ENCODE measurements at places on chromosomes 11 and 22.

GRCh38 chr22:19367763-19368367 is 63.7 kb downstream of the HIRA start:
- DNase-seq: no peak

DNA sequence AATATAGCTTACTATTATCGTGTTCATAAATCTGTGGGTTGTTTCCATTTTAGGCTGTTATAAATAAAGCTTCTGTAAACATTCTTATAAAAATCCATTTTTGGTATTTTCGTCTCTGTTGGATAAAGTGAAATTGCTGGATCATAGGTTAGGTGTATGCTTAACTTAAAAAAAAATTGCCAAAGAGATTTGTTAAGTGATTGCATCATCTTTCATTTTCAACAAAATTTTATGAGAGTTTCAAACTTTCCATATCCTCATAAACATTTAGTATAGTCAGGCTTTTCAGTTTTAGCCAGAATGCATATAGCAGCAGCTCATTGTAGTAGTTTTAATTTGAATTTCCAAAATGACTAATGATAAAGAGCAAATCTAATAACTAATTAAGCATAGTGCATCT is 146.7 kb upstream of the CNTN5 start:
- DNase-seq: no peak

DNA sequence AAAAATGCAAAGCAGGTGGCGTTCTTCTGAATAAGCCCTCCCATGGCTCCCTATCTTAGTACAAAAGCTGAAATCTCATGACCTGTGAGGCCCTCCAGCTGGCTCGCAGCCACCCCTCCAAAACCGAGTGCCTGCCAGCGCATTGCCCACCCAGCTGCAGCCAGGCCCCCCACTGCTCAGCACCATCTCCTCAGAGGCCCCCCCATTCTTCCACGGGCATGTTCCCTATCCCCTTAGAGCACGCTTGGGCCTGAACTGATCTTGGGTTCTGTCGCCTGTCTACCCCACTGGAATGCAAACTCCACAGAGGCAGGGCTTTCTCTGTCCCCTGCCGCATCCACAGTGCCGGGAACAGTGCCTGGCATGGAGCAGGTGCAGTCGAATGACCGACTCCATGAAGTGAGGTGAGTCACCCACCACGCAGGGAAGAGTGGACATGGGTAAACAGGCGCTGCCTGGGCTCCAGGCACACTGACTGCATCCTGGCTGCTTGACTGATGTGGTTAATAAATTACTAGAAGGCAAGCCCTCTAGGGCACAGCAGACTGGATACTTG is 11.3 kb upstream of the EFCAB6 start:
- no peak for DNase-seq

- no peak for DNase-seq
Measured at GRCh38 chr11:68935066-68935465, 31.4 kb downstream of the IGHMBP2 start.

GRCh38 chr11:88813233-88813915 is 252.4 kb downstream of the GRM5 start:
- no peak for DNase-seq

DNA sequence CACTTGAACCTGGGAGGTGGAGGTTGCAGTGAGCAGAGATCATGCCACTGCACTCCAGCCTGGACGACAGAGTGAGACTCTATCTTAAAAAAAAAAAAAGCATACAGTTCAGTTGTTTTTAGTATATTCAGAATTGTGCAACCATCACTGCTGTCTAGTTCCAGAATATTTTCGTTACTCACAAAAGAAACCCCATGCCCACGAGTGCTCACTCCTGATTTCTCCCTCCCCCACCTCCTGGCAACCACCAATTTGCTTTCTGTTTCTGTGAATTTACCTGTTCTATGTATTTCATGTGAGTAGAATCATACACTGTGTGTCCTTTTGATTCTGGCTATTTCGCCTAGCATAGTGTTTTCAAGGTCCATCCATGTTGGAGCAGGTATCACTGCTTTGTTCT is 24.8 kb downstream of the PTPRJ start:
- DNase-seq: peak; percentile 69

DNA sequence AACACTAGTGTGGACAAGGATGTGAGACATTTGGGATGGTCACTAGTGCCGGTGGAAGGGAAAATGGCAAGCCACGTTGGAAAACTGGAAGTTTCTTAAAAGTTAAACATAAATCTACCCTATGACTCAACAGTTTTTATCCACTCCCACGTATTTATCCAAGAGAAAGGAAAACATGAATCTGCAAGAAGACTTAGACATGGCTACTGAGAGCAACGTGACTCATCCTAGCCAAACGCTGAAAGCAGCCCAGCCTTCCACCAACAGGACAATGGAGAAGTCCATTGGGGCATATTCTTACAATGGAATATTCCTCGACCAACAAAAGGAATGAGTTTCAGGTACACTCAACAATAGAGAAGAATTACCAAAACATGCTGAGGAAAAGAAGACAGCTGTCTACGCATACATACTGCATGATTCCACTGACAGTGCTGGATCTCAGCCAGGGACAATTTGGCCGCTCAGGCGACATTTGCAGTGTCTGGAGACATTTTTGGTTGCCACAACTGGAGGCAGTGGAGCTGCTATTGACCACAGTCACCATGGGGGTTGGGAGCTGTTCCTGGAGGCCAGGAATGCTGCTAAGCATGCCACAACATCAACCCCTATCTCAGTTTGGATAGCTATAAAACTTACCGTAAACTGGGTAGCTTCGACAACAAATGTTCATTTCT is 21.2 kb downstream of the SYT13 start:
- DNase-seq: no peak

- DNase-seq: no peak
Measured at GRCh38 chr11:77370217-77370616, 68.7 kb upstream of the GDPD4 start.

DNA sequence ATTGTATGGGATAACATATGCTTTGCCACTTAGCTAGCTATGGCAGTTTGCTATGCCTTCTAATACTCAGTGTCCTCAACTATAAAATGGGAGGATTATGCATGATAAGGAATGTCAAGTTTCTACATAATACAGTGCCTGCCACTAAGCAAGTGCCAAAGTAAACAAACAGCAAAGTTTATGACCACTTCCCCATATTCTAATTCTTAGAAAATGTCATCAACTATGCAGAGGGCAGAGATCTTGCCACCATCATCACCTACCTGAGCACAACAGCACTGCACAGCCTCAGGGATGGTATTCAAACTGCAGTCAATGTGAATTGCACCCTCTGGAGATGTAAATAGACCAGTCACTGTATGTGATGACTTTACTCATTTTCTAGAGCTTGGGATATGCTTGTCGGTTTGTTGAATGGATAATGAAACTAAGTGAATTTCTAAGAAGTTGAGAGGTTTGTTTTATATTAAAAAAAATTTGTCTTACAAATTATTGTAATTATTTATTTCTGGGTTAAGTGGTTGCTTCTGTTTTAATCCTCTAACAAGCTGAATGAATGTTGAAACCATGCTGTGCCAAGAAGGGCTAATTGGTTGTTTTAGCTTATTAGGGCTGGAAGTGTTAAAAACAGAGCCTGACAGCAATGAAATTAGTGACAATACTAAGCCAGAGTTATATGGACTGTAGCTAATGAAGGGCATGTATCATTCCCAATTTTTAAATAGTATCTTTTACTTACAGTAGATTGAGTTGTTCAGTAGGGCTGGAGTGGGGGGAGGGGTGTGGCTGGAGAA is 398.4 kb downstream of the CNTN5 start:
- DNase-seq: no peak

GRCh38 chr11:116792869-116793771 is 1.4 kb upstream of the APOA5 start:
- no peak for DNase-seq

- no peak for DNase-seq
Measured at GRCh38 chr22:41556561-41556960, 4.2 kb upstream of the CSDC2 start.

DNA sequence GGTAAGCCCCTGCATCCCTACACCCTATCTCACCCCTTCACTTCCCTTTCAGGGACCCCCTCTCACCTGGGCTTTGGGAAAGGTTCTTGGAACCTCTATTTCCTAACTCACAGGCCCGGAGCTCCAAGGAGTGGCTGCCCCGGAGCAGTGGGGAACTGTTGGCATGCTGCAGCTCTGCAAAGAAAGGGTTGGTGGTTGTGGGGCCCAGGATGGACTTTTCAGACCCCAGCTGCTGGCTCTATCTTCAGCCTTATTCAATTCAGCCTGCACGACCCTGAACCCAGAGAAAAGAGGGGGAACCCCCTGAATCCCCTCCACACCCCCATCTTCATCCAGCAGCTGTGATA is 10.0 kb downstream of the ROBO4 start:
- DNase-seq: no peak

DNA sequence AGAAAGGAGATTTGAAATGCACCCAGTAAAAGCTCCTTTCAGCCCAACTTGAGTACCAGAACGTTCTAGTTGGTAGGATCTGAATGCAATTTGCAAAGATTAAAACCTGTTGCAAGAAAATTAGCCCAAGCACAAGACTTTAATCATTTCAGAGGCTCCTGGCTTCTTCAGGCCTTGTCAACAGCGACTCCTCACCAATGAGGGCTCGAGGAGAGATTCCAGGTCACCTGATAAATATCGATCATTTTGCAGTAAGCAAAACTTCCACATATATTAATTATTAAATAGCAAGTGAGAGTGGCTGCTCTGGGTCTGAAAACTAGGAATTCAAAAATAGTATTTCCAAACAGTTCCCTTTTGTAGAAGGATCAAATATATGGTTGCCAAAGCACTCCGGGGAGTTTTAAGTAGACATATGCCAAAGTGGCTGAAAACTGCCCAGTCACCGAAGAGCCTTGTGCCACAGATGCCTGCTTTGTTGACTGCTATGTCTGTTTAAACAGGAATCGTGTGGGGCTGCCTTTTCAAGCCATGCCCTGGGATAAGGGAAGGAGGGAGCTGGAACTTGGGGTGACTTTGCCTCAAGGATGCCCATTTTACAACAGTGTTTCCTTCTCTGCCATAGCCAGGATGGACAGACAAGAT is 64.0 kb downstream of the CSNK2A3 start:
- no peak for DNase-seq

- DNase-seq: no peak
Measured at GRCh38 chr11:27599217-27599616, 92.6 kb upstream of the LIN7C start.

DNA sequence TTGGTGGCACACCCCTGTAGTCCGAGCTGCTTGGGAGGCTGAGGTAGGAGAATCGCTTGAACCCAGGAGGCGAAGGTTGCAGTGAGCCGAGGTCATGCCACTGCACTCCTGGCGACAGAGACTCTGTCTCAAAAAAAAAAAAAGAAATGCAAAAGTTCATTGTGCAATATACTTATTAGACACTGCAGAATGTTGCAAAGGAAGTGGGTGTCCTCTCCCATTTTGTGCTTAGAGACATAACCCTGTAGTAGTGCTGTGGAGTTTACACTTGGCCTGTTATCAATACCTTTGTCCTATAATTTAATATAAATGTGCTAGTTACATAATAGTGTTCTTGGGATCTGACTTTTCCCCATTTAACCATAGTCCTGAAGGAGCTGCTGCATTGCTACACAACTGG is 9.4 kb downstream of the BCL2L13 start:
- DNase-seq: no peak

DNA sequence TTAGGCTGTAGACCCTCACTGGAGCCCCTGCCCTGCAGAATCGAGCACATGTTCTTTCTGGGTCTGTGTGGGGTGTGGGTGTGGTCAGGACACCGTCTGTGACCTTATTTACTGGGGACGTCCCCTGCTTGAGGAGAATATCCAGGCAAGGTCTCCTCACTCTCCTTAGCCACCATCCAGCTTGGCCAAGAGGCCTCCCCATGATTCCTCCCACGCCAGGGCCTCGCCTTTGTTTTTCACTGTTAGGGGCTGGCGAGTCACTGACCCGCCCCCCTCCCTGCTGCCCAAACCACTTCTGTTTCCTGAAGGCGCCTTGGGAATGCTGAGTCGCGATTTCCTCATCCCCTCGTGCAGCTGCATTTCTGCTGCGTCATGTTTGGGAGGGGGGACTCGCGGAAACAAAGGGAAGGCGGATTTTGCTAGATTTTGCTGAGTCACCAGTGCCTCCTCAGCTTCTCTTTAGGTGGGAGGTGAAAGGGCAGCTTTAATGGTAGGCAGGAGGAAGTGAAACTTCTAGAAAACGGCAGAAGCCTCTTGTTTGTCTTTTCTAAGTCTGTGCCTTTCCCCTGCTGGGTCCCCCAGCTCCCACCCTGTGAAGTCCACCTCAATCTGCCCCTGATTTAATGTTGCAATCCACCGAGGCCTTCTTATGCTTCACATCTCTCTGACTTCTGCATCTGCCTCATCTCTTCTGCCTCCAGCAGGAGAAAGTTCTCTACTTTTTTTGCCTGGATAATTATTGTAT is 4.0 kb upstream of the HMOX1 start:
- DNase-seq: peak; percentile 70

DNA sequence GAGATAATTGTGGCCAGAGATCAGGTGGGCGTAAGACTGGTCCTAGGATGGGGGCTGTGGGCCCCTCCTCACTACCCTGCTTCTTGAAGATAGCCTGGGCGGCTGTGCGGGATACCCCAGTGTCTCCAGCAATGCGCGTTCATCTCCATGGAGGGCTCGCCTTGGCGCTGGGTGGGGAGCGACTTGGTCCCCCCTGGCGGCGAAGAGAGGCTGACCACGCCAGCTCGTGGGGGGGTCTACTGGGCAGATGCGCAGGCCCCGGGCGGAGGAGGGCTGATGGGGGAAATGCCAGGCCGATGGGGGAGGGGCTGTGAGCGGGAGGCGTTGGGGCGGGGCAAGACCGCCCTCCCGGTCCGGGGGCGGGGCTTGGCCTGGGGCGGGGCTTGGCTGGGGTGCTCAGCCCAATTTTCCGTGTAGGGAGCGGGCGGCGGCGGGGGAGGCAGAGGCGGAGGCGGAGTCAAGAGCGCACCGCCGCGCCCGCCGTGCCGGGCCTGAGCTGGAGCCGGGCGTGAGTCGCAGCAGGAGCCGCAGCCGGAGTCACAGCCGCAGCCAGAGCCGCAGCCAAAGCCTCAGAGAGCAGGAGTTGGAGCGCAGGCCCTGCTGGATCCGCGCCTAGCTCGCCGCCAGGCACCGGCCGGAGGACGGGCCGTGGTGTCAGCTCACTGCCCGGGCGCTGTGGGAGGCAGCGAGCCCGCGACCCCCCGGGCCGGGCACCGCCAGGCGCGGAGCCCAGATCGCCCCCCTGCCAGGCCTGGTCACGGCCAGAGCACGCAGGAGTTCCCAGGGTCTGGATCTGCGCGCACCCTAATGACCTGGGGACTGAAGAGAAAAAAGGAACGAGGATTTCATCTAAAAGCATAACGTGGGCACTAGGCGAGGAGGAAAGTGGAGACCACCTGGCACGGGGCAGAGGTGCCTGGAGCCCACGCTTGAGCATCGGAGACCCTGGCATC is at the start of gene SLC35E4:
SLC35E4 (plus strand) TSS at position 509 of the 953 bp plus-strand sequence. CDS start 670 bp downstream, outside the sequence.
- DNase-seq: peak; percentile 98

DNA sequence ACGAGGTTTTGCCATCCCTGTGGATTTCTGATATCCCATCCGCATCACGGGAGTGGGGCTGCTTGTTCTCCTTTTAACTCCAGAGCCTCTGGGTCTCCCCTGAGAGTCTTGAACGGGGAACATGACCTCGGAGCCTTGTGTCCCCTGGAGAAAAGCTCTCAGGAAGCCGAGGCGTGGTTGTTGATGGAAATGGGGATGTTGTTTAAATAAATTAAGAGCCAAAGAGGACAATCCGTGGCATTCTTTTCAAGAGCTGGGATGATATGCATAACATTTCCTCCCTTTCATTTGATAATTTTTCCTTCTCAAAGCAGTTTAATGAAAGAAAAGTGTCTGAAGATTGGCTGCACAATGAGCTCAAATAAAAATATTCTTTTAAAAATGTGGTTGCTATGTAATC is 14.2 kb downstream of the TSPAN18 start:
- no peak for DNase-seq

GRCh38 chr22:31062566-31063230 is 18.4 kb upstream of the SMTN start:
- DNase-seq: no peak

Data from activated CD4-positive, alpha-beta T cell treated with anti-CD3 and anti-CD28 coated beads, Interleukin-2, Interleukin-6, amounts not matched to agents 100 ng/mL and 50 ng/mL, durations not matched to agents 16 hours and 8 hours (primary cell).